ENCODE measurements at places on chromosomes 11 and 22. TPM values are rescaled to one million over a fixed set of nuclear protein-coding genes. Genes with fewer than 3 reads are reported as not detected.

- no peak for DNase-seq
Measured at GRCh38 chr11:3613998-3614741, 27.6 kb downstream of the ART5 start.

DNA sequence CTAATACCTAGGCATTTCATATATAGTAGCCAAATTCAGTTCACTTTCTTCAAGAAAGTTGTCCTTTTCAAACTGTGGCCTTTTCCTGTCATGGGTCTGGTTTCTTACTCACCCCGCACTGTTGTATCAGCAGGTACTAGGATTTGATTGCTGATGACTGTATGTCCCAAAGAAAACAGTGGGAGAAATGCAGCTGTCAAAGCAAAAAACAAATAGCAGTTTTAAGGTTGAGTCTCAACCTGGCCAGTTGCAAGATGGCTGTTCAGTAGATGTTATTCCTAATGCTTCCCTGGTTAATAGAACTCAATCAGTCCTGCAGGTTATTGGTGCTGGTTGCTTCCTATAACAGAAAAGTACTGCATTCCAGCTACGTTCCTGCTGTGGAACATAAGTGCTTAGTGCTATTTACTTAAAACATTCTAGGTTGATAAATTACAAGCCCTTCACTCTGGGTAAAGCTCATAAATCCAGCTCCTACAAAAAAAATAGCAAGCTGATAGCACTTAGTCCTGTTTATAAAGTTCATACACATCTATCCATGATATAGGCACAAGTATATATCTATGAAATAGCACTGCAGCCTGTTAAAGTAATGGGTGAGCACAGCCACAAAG lies 26.6 kb downstream of the NF2 start:
- no peak for DNase-seq

DNA sequence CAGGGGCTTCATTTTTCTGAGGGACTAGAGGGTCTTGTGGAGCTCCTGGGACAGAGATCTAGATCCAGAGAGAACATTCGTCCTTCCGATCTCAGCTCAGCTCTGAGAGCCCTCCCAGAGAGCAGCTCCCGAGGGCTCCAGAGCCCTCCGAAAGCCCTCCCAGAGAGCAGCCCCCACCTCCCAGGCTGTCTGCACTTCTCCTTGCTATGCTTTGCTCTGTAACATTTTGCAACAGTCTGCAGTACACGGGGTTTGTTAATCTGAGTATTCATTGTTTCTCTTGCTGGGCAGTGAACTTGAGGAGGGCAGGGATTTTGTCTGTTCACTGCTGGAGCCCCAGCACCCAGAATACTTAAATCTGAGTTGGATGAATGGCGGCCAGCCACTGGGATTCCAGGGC lies 2.6 kb downstream of the GGA1 start:
- no peak for DNase-seq

- DNase-seq: no peak
Measured at GRCh38 chr11:72075109-72075508, 5.2 kb downstream of the NUMA1 start.

GRCh38 chr22:47210686-47211085 lies 448.2 kb downstream of the TBC1D22A start:
- no peak for DNase-seq

DNA sequence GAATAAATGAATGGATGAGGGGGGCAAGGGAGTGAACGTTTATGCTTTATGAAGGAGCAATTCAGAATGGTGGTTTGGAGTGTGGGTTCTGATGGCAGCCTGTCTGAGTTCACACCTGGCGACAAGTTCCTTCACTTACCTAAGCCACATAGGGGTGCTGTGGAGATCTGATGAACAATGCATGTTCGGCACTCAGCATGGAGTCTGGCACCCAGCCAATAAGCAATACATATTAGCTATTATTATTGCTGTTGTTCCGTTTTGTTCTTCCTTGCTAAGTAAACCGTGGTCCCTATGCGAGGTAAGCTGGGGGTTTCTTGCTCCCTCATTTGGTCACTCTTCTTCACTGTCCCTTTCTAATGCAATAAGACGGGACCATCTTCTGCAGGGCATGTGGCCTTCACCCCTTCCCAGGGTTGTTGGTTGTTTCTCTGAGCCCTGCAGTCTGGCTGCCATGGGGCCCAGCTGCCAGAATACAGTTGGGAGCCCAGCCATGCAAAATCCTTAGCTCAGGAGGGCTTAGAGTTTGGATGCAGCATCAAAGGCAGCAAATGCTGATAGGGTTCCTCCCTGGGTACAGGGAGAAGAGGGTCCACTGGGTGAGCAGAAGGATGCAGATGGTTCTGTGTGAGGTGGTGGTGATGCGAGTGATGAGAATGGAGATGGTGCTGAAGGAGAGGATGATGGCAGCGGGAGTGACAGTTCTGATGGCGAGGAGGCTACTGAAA lies 6.4 kb upstream of the PKNOX2 start:
- DNase-seq: no peak

- no peak for DNase-seq
Measured at GRCh38 chr11:7672276-7672959, 882 bp downstream of the CYB5R2 start.

GRCh38 chr11:4194889-4195288 lies 100.3 kb downstream of the RRM1 start:
- DNase-seq: no peak

DNA sequence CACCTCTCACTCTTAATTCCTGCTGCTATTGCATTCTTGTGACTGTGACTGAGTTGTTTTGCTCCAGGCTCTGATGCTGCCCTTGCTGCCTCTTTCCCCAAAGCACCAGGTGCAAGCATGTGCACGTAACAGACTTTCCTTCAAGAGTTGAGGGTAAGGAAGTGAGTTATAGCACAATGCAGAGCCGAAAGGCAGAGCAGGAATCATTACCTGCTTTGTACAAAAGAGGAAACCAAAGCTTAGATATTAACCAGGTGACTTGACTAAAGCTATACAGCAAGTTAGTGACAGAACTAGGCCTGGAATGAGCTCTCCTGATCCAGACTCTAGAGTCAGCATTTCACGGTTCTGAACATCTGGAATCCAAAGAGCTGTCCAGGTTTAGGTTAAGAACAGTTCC lies 33.6 kb downstream of the NEU3 start:
- DNase-seq: no peak

GRCh38 chr11:72483412-72484186 lies 49.3 kb upstream of the CLPB start:
- no peak for DNase-seq

DNA sequence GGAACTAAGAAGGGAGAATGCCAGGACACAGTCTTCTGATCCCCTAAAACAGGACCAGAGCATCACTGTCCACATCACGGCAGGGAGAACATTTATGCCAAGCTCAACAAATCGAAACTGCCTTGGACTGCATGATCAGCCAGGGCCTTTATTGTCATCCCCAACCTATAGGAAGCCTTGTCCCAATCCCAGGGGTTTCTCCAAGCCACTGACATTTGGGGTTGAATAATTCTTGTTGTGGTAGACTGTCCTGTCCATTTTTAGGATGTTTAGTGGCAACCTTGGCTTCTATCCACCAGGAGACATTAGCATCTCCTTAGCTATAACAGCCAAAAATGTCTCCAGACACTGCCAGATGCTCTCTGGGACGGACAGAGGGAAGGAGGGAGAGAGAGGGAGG lies 37.1 kb downstream of the RPL27A start:
- DNase-seq: peak; percentile 44

- no peak for DNase-seq
Measured at GRCh38 chr11:40722179-40722795, 737.2 kb downstream of the LRRC4C start.

GRCh38 chr22:39356464-39356863 lies 6.7 kb downstream of the SYNGR1 start:
- DNase-seq: no peak

GRCh38 chr22:38657045-38657909 lies 839 bp downstream of the CBY1 start:
- no peak for DNase-seq

DNA sequence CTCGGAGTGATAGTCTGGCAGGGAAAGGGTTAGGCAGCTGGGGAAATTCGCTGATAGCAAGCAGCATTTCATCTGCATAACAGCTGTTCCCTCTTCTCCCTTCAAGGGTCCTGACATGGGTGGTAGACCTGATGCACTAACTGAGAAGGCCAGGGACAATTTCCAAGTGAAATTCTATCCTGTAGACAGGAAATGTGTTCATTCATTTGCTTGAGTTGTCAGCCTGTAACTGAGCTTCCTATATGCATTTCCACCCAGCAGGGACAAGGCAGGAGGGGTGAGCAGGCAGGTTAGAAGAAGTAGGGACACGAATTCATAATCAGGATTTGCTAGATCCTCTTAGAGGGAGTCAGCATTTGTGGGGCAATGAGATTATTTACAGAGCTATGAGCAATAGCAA lies 154.3 kb upstream of the NCAM1 start:
- DNase-seq: no peak

- DNase-seq: peak; percentile 67
Measured at GRCh38 chr11:44627911-44628729, 62.7 kb downstream of the CD82 start.

DNA sequence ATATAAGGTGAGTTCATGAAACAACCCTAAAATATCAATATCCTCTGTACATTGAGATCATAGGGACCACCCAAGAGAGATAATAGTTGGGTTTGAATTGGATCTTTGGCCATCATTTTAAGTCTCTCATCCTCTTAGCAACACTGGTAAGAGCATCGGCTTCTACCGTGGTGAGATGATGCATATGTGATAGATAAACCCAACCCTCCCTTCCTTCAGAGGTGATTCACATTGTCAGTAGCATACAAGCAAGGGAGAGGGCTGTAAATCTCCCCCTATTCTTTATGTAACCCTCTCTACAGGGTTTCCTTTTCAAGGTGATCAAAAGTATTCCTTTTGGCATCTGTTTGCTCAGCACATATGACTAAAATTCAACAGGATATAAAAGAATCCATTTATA lies 102.4 kb upstream of the MTMR2 start:
- DNase-seq: no peak

DNA sequence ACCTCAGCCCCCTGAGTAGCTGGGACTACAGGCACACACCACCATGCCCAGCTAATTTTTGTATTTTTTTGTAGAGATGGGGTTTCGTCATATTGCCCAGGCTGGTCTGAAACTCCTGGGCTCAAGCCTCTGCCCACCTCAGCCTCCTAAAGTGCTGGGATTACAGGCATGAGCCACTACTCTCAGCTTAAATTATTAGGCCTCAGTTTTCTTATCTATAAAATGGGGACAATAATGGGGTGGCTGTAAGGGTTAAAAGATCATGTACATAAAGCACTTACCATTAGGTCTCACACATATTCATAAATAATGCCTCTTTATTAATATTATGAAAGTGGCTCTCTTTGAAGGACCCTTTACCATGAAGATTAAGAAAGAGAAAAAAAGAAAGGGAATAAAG lies 31.5 kb upstream of the CKAP5 start:
- no peak for DNase-seq

GRCh38 chr11:99960536-99960935 lies 726.6 kb upstream of the ARHGAP42 start:
- no peak for DNase-seq

DNA sequence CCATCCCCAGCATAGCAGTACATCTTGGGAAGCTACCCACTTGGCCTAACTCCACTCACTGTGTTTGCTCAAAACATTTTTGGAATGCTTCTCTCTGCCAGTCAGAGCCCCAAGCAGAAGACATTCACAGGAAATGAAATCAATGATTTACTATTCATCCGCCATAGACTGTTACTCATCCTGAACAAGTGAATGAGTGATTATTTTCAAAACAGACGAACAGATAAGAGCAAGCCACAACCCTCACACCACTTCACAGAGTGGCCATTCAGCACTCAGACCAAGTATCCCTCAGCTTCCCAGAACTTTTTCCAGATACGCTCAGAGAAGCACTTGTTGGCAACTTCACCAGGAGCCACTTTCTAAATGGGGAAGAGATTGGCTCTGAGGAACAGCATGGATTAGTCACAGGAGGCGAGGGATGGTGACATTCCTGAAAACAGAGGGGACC lies 13.0 kb upstream of the UBASH3B start:
- peak; percentile 73 for DNase-seq

GRCh38 chr11:4191031-4191571 lies 96.5 kb downstream of the RRM1 start:
- DNase-seq: no peak

DNA sequence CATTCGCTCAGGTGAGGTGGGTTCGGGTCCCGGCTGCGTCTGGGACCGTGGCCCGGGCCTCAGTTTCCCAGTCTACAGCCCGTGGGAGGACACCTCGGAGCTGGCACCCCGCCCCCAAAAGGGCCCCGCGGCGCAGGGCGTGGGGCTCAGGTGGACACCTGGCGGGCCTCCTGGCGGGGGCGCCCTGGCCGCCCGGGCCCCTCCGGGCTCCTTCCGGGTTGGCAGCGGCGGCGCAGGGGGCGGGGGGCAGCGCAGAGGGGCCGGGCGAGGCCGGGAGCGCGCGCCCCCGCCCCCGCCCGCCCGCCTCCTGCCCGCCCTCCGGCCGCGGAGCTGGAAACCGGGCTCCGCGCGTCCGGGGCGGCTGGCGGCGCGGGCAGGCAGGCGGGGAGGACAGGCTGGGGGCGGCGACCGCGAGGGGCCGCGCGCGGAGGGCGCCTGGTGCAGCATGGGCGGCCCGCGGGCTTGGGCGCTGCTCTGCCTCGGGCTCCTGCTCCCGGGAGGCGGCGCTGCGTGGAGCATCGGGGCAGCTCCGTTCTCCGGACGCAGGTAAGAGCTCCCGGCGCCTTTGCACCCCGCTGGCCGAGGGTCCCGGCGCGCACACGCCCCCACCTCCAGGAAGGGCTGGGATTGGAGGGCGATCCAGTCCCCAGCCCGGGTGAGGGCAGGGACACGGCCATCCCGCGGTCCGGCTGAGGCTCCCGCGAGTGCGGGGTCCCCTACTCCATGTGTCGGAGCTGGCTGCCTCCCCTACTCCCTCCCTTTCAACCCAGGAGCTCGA lies at the start of gene EMID1:
TSS of gene EMID1 (plus strand) at position 303 of the 778 bp plus-strand sequence. CDS start at position 446, 143 bp downstream.
- DNase-seq: no peak

GRCh38 chr22:41925783-41926460 lies 684 bp downstream of the TNFRSF13C start:
- DNase-seq: no peak

- DNase-seq: no peak
Measured at GRCh38 chr22:49966041-49966773, 5.6 kb downstream of the PIM3 start.

KRTAP5-2 gene
- total RNA-seq: not detected

CDHR5 gene
- not detected for total RNA-seq

MMP11 gene
- 6.3 TPM for total RNA-seq

MYO18B gene
- 0.33 TPM for total RNA-seq

TCN1 gene
- 7.0 TPM for total RNA-seq

ALX4 gene
- 0.30 TPM for total RNA-seq

ABTB2 gene
- total RNA-seq: 4.6 TPM

LRRC56 gene
- 1.8 TPM for total RNA-seq

C11orf97 gene
- total RNA-seq: 4.7 TPM

RIBC2 gene
- 9.3 TPM for total RNA-seq

Data from spinal cord (tissue), 10 donors.